ENCODE measurements at places on chromosomes 1 and 21.
A peak's percentile ranks its signal among the peaks of the same experiment; 100 is the strongest.

DNA sequence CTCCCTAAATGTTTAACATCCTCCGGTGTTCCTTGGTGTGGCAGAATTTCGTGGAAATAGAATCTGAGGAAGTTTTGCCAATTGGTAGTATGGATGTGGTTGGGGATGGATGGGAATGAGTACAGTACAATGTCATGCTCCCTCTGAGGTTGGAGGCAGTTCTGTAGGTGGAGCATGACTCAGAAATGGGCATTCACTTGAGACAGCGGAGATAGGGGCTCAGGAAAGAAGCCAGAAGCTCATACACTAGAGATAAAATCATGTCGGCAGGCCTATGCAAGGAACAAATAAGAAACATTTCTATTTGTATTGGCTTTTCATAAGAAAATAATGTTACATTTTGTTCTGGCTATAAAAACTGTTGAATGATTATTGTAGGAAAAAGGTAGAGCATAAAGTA, 196.0 kb downstream of the URB2 start:
- H3K27me3 ChIP-seq: no peaks in the 10 kb centered on the region
- H3K4me3 ChIP-seq: no peak overlapping the region
- no peaks in the 10 kb centered on the region for H3K4me1 ChIP-seq
- no peaks in the 10 kb centered on the region for H3K36me3 ChIP-seq
- no peak for DNase-seq

- H3K4me1 ChIP-seq: peaks cover 5% of the 10 kb centered on the region
- DNase-seq: no peak
- H3K36me3 ChIP-seq: no peaks in the 10 kb centered on the region
- no peak overlapping the region for H3K27ac ChIP-seq
These were observed 15.8 kb downstream of the SCAF4 start for GRCh38 chr21:31716106-31716505.

GRCh38 chr1:83000286-83000685, 998.6 kb downstream of the TTLL7 start:
- H3K36me3 ChIP-seq: no peaks in the 10 kb centered on the region
- H3K27me3 ChIP-seq: no peaks in the 10 kb centered on the region
- no peak overlapping the region for H3K27ac ChIP-seq
- H3K4me3 ChIP-seq: no peak overlapping the region
- H3K4me1 ChIP-seq: no peaks in the 10 kb centered on the region
- DNase-seq: no peak

GRCh38 chr1:180888870-180889269, 23.8 kb upstream of the KIAA1614 start:
- H3K27me3 ChIP-seq: no peaks in the 10 kb centered on the region
- no peak overlapping the region for H3K4me3 ChIP-seq
- H3K36me3 ChIP-seq: no peaks in the 10 kb centered on the region
- DNase-seq: no peak

DNA sequence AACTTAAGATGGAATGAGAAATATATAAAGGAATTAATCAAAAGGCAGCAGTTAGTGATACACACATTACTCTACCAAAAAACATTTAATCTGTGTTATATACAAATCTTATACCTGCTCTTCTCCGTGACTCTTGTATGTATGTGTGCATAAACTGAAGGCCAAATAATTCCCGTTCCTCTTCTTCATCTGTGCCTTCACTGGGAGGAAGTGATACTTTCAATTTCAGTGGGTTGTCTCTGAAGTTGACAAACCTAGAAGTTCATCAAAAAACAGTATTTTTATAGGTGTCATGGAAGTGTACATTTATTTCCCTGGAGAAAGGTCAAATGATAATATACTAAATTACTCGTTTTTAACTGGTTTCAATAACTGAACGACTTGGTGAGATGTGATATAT, 19.3 kb downstream of the TRMT13 start:
- no peak overlapping the region for H3K4me3 ChIP-seq
- no peaks in the 10 kb centered on the region for H3K4me1 ChIP-seq
- H3K27ac ChIP-seq: no peak overlapping the region
- H3K27me3 ChIP-seq: no peaks in the 10 kb centered on the region

DNA sequence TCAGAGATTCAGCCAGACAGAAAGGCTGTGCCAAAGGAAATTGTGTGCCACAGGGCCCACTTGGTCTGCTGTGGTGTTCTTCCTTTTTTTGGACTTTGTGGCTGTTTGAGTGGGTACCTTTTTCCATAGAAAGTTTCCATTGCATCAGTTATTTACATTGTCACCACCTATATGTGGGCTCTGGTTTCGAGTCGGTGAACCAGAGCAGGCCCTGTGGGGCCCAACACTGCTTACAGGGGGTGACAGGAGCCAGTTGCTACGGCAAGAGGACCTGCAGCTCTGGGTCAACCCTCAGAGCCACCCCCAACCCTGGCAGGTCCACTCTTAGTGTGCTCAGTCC, 157.0 kb upstream of the EDN2 start:
- H3K4me1 ChIP-seq: no peaks in the 10 kb centered on the region
- H3K27me3 ChIP-seq: no peaks in the 10 kb centered on the region
- H3K36me3 ChIP-seq: no peaks in the 10 kb centered on the region
- no peak overlapping the region for H3K27ac ChIP-seq
- no peak overlapping the region for H3K4me3 ChIP-seq

DNA sequence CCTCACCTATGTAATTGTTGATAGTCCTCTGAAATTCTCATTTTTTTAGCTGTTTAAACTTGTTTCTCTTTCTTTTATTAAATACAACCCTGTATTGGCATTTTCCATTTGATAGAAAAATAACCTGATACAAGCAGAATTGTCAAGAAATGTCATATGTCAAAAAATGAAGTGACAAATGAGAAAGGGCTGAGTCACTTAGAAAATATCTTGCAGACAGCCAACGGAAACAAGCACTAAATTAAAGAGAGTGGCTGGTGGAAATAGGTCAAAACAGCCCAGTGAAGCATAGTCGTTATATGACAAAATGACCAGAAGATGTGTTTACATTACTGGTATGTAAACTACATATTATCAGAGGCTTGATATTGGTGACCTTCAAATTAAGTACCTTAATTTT, 484.4 kb downstream of the PLA2G4A start:
- no peaks in the 10 kb centered on the region for H3K4me1 ChIP-seq
- H3K36me3 ChIP-seq: no peaks in the 10 kb centered on the region
- H3K27ac ChIP-seq: no peak overlapping the region
- no peaks in the 10 kb centered on the region for H3K27me3 ChIP-seq
- H3K4me3 ChIP-seq: no peak overlapping the region
- peak; percentile 48 for DNase-seq

DNA sequence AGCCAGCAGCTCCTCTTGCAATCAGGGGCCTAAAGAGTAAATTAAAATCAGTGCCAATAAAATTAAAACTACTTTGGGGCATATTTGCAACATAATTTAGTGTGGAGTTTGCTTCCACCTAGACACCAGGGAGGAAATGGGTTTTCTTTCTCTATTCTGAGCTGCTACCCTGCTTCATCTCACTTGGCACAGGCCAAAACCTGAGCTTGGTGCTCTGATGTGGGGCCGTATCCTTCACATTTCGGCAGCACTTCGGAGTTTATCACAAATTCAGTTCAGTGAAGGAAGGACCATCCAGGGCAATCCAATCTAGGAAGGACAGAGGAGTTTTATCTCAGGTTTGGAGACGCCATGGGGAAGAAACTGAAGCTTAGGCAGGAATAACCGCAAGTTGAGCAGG, 123.6 kb upstream of the SPATA6 start:
- H3K36me3 ChIP-seq: no peaks in the 10 kb centered on the region
- no peak overlapping the region for H3K4me3 ChIP-seq
- no peaks in the 10 kb centered on the region for H3K27me3 ChIP-seq
- H3K27ac ChIP-seq: no peak overlapping the region
- DNase-seq: no peak
- no peaks in the 10 kb centered on the region for H3K4me1 ChIP-seq

- DNase-seq: no peak
- H3K27ac ChIP-seq: no peak overlapping the region
- no peak overlapping the region for H3K4me3 ChIP-seq
- no peaks in the 10 kb centered on the region for H3K27me3 ChIP-seq
These were observed 175.1 kb downstream of the CAMTA1 start for GRCh38 chr1:6960291-6960811.

- no peak overlapping the region for H3K27ac ChIP-seq
- no peak for DNase-seq
- no peaks in the 10 kb centered on the region for H3K27me3 ChIP-seq
These were observed 121.3 kb downstream of the CACNA1E start for GRCh38 chr1:181604482-181605249.

DNA sequence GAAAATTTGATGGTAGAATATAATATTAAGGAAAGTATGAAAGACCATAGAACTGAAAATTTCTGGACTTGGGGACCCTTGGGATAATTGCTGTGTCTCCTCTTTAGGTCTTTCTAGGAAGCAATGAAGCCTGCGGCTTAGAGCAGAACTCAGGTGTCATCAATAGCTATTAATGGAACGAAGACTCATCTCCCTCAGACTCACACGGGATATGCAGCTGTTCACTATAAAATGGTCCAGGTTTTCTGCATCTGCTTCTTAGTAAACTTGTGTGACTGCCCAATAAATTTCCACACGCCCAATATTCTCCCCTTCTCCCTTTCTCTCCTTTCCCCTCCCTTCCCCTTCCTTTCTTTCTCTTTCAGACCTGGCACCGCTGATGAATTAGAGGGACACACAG, 392.5 kb downstream of the HLX start:
- no peak overlapping the region for H3K4me3 ChIP-seq
- no peaks in the 10 kb centered on the region for H3K27me3 ChIP-seq
- peaks cover 4% of the 10 kb centered on the region for H3K4me1 ChIP-seq
- H3K27ac ChIP-seq: no peak overlapping the region
- DNase-seq: no peak

- H3K4me3 ChIP-seq: no peak overlapping the region
- no peaks in the 10 kb centered on the region for H3K27me3 ChIP-seq
- no peaks in the 10 kb centered on the region for H3K36me3 ChIP-seq
- DNase-seq: no peak
- no peaks in the 10 kb centered on the region for H3K4me1 ChIP-seq
These were observed 58.9 kb downstream of the C1orf198 start for GRCh38 chr1:230809256-230809990.

GRCh38 chr1:149844101-149844500, 55.3 kb upstream of the BOLA1 start:
- H3K27ac ChIP-seq: no peak overlapping the region
- H3K36me3 ChIP-seq: no peaks in the 10 kb centered on the region
- DNase-seq: peak; percentile 27
- peak overlapping the region; percentile 99 for H3K4me3 ChIP-seq

- H3K27me3 ChIP-seq: no peaks in the 10 kb centered on the region
- H3K4me3 ChIP-seq: no peak overlapping the region
- no peaks in the 10 kb centered on the region for H3K36me3 ChIP-seq
These were observed 24.3 kb downstream of the CAMK1G start for GRCh38 chr1:209607795-209608178.

DNA sequence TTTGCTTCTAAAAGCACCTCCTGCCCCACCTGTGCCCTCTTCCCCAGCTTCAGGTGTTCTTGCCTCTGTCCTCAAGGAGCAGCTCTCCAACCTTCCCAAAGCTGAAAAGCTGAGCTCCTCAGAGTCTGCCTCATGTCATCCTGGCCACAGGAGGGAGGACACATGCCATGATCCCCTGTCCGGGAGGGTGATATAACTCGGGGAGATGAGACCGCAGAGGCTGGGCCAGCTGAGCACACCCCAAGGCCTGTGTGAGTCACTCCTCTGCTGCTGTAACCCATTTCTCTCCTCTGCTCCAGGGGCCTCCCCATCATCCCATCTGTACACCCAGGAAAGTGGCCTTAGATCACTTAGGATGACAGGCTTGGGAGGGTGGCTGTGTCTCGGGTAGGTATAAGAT, 49.8 kb downstream of the EPHB2 start:
- H3K4me1 ChIP-seq: no peaks in the 10 kb centered on the region
- H3K27ac ChIP-seq: no peak overlapping the region
- no peak overlapping the region for H3K4me3 ChIP-seq
- no peaks in the 10 kb centered on the region for H3K36me3 ChIP-seq
- DNase-seq: no peak

DNA sequence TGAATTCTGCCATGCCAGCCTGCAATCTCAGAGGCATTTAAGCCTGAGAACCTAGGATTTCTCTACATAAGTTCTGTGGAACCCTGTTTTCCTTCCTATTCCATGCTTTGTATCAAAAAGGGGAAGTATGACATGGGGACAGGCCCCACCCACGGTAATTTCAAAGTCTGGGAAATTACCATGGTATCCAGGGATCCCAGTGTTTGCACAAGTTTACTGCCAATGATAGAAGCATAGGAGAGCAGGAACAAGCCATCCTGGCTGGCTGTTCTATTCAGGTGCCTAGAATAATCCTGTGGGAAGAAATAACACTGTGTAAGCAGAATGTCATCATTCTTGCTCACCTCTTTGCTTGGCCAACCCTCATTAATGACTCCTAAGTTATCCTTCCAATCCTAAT, 53.8 kb upstream of the ATP1B1 start:
- no peaks in the 10 kb centered on the region for H3K36me3 ChIP-seq
- no peak overlapping the region for H3K27ac ChIP-seq
- H3K27me3 ChIP-seq: no peaks in the 10 kb centered on the region
- DNase-seq: no peak
- H3K4me1 ChIP-seq: no peaks in the 10 kb centered on the region
- H3K4me3 ChIP-seq: no peak overlapping the region

DNA sequence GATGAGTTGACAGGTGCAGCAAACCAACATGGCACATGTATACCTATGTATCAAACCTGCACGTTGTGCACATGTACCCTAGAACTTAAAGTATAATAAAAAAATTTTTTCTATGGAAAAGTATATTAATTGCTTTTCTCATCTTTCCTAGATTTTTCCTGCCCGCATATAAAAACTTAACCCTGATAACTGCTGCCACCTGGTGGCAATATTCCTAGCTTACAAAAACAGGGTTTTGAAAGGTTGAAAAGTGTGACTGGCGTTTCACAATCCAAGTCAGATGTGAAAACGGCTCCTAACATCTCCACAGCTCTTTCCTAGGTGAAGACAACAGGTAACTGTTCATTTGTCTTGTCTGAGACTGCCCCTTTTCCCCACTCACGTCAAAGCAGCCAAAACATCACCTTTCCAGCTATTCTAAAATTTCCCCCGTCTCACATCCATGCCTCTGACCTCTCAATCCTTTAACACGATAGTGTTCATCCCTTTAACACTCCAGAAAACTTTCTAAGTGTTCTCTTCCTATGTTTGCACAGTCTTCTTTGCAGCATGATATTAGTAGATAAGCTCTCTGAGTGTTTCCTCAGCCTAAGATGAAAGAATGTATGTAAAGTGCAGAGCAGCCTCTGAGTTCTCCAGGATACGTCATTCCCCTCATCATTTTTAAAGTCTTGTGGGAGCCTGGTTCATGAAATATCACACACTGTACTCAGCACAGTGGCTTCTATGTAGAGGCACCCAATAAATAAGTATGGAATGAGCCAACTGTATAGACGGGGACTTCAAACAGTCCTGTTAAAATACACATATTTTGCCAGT, 27.5 kb downstream of the OVGP1 start:
- no peaks in the 10 kb centered on the region for H3K4me1 ChIP-seq
- no peaks in the 10 kb centered on the region for H3K27me3 ChIP-seq
- no peak overlapping the region for H3K27ac ChIP-seq
- H3K4me3 ChIP-seq: no peak overlapping the region
